Femur (tissue), 1 donor: ENCODE measurements at places on chromosomes 12 and 14.

DNA sequence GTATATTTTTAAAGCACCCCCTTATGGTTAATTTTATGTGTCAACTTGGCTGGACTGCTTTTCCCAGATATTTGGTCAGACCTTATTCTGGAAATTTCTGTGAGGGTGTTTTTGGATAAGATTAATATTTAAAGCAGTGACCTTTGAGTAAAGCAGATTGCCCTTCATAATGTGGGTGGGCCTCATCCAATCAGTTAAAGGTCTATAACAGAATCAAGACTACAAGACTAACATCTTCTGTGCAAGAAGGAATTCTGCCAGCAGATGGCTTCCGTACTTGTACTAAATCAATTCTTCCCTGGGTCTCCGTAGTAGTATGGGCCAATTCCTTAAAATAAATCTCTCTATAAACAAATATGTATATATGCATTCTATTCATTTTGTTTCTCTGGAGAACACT, 257.6 kb downstream of the ETNK1 start:
- DNase-seq: no peak

DNA sequence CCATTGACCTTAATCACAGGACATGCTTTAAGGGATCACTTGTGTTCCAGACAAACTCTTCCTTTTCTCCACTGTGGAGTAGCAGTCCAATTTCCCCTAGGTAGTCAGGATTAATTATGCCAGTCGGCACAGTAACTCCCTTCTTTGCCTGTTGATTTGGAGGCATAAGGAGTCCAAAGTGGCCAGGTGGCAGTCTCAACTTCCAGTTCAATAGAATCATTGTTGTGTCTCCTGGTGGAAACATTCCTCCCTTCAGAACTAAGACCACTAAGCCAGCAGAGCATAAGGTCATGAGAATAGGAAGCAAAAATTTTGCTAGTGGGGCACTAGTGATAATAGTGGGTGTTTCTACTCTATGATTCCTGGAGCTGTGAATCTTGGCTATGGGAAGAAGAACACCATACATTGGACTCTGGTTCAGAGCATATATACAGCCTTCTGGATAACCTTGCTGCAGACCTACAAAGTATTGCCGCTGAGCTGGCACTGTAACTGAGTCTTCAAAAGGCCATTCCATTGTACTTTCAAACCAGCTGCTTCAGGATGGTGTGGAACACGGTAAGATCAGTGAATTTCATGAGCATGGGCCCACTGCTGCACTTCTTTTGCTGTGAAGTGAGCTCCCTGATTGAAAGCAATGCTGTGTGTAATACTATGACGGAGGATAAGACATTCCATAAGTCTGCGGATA, 147.3 kb upstream of the MAX start:
- no peak for DNase-seq

- no peak for DNase-seq
These were observed 506 bp upstream of the NABP2 start for GRCh38 chr12:56223571-56224101.

DNA sequence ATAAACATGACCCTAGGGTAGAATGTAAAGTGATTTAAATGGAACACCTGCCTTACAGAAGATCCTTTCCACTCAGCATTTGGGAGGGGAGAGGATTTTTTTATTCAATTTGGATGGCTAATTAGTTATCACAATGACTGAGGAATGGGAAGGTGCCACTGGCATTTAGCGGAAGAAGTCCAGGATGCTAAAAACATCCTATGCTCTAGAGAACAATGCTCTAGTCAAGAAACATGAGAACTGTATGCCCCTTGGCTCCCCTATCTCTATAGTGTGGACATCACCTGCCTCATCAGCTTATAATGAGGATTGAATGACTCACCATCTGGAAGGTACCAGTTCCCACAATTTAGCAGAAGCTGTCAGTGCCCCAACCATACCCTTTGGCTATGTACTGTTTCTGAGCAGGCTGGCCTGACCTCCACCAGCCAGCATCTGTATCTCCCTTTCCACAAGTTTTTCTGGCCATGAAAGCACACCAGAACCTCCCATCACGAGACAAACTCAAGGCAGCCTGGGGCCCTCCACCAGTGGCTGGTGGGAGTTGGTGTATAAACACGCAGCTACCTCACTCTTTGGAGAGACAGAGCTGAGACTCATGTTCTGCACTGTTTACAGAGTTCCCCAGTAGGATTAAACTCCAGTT, 109.7 kb upstream of the VASH1 start:
- DNase-seq: no peak

DNA sequence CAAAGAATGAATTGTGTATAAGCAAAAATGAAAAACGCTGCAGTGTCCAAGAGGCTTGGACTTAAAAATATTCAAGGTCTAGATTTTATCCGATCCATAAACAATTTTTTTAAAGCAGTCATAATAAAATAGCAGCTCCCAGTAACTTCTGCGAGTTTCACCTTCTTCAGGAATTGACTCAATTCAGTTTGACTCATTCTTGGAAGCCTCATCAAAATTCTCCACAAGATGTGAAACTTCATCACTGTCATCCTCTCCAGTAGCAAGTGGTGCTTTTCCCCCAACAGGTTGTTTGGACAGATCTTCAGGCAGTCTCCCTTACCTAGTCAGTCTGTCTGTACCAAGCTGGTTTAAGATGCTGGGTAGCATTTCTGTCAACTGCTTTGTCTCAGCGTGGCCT, 93.5 kb upstream of the FOXG1 start:
- no peak for DNase-seq
